ENCODE measurements at places on chromosomes 12 and 14.

- no peak for DNase-seq
Observed at GRCh38 chr12:5013266-5013730, 30.4 kb upstream of the KCNA5 start.

DNA sequence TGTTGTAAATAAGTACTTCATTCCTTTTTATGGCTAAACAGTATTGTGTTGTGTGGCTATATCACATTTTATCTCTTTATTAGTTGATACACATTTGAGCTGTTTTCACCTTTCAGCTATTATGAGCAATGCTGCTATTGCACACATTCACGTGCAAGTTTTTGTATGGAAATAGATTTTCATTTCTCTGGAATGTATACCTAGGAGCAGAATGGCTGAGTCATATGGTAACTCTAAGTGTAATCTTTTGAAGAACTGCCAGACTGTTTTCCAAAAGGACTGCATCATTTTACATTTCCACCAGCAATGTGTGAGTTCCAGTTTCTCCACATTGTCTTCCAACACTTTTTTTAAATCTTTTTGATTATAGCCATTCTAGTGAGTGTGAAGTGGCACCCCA is 134.0 kb downstream of the SRGAP1 start:
- DNase-seq: no peak

GRCh38 chr12:168763-169525 is 45.0 kb downstream of the SLC6A12 start:
- no peak for DNase-seq

DNA sequence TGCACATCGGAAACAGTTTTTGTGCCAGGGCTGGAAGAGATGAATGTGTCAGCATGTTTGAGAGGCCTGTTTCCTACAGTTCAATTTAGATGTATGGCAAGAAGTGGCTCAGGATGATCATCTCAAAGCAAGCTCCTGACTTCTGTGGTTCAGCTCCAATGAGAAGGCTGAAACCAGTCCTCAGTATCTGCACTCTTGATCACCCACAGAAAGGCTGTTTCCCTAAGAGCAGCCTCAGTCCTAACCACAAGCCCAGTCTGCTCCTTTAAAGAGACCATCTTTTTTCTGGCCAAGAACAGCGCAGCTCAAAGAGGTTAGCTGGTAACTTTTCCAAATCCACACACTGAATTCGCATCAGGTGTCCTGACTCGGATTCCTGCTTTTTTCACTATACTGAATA is 19.2 kb downstream of the CSRP2 start:
- no peak for DNase-seq

DNA sequence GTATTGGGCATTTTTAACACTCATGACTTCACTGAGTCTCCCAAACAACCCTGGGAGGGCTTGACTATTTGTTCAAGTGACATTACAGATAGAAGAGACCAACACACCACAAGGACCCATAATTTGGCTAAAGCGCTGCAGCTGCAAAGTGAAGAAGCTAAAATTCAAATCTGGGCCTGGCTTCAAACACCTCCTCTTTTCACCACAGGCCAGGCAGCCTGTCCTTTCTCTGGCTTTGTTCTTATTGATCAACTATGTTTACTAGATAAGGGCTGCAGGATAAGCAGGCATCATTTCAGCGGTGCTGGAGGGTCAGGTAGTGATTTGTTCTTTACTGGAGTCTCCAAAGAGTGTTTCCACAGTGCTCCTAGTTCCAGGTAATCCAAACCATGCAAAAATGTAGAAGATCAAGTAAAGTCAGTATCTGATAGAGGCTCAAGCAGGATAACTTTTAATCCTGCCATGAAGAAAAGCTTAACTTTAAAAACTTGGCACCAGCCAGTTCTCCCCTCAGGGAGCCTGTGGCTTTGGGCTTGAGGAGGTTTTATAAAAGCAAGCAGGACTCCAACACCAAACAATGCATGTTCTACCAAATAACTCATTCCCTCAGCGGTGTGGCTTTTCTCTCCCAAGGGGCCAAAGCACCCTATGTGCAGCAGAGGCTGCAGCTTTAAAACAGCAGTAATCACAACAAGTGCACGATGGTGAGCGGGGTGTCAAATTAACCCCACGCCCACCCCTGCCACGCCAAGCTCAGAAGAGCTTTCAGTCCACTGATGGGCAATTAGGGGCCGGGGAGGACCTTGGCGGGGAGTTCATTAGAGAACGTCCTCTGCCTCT is 16.8 kb downstream of the CLMN start:
- no peak for DNase-seq

GRCh38 chr14:58969951-58970751 is 218.3 kb upstream of the DAAM1 start:
- no peak for DNase-seq

- no peak for DNase-seq
Observed at GRCh38 chr14:50421499-50421898, 24.8 kb upstream of the CDKL1 start.

DNA sequence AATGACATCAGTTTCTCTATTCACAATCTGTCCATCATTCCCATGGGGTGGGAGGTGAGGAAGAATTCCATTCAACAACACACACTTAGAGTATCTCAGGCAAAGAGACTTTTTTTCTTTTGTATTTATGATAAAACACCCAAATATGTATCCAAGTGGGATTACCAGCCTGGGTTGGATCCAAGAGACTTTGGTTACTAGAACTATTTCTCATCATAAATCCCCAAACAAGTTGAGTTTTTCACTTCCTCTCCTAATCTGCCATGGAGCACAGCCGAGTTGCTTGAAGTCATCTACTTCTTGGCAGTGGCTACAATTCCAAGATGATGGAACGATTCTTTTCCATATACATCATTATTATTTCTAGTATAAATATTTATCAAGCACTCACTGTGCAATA is 209.2 kb upstream of the HMGA2 start:
- DNase-seq: no peak

Measured in T follicular helper cell (primary cell).